Left lobe of liver (tissue), 2 donors: ENCODE measurements at places on chromosomes 3 and 15. TPM values are rescaled to one million over a fixed set of nuclear protein-coding genes. Genes with fewer than 3 reads are reported as not detected.

- DNase-seq, result no peak
Measured at GRCh38 chr3:4829031-4829394, 150.2 kb upstream of the BHLHE40 start.

DNA sequence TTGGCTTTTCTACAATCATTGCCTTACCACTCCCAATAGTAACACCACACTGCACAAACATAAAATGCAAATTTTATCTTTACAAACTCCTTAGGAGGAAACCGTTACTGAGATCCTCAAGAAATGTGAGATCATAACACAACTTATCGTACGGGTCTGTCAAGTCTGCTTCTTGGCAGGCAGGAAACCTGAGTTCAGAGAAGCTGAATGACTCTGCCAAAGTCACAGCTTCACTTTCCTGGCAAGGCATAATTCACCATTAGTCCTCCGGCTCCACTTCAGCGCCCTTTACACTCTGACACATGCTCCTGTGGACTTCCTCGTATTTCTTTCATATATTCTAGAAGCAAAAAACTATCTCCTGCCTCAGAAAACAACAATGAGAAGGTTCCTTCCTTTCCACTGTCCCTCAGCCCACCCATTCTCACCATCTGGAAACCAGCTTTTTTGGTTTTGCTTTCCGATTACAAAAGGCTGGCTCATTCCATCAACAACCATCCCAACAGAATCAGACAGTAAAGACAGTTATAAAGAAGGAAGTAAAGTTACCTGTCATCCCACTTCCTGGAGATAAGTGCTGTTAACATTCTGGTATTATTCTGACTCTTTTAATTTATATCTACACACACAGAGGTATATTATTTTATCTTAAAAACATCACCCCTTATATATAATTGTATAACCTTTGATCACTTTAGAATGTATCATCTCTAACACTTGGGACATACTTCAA is 223.4 kb downstream of the STT3B start:
- no peak for DNase-seq

GRCh38 chr15:100623301-100623700 is 20.9 kb downstream of the ASB7 start:
- no peak for DNase-seq

DNA sequence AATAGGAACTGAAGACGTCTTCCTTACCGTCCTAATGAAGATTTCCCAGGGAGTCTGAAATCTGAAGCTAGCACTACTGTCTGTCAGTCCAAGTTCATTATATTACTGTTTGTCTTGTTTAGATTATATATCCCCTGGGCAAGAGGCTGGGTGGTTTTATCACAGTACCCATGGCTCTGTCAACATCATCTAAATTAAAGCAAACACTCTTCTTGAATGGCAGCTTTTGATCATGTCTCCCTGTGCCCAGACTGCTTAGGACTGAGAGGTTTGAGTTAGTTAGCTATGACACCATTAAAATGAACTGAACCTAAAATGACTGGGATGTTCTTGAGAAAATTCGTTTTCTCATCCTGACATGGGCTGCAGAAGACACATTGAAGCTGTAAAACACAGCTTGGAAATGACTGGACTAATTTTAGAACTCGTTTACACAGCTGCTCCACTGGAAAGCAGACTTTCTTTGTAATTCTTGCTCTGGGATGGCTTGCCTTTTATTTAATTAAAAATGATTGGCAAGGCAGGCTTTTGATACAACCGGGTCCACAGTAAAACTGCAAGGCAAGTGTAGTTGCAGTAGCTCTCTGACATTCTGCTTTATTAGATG is 243.5 kb downstream of the MFSD1 start:
- no peak for DNase-seq

DAZL gene
- total RNA-seq, result not detected

BCL6 gene
- 30.8 TPM for total RNA-seq
